Muscle of leg (tissue), 16 donors: ENCODE measurements at places on chromosomes 12 and 14.

DNA sequence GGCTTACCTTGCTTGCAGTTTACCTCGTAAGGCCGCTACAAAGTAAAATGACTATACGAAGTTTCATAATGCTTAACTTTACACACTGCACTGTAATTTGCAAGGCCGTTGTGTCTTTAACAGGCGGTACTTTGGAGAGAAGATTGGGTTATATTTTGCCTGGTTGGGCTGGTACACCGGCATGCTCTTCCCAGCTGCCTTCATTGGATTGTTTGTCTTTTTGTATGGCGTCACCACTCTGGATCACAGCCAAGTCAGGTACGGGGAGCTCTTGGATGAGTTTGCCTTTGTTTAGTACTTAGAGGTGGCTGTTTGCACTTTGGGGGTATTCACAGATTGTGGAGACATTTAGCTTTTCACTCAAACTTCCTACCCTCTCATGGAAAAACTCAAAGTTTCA is 167.8 kb downstream of the SLC5A8 start:
- no peak overlapping the region for H3K27ac ChIP-seq
- H3K4me3 ChIP-seq, result no peak overlapping the region
- no peaks in the 10 kb centered on the region for H3K4me1 ChIP-seq
- H3K36me3 ChIP-seq, result no peaks in the 10 kb centered on the region

DNA sequence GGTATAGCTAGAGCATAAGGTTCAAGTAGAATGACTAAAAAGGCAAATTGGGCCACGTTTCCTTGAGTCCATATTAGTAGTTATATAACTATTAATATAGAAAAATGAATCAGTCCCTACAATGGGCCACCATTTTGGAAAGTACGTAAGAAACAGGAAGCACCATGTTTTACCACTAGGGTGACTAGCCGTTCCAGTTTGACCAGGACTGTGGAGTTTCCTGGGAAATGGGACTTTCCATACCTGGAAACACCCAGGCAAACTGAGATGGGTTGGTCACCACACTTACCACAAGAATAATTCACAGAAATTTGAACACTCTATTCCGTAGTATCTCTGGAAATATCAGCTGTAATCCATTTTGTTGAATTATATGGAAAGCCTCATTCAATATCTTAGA is 2.1 kb upstream of the MAGOHB start:
- peaks cover 4% of the 10 kb centered on the region for H3K36me3 ChIP-seq
- H3K4me1 ChIP-seq, result peaks cover 7% of the 10 kb centered on the region
- H3K4me3 ChIP-seq, result no peak overlapping the region
- peaks cover 3% of the 10 kb centered on the region for H3K27me3 ChIP-seq

DNA sequence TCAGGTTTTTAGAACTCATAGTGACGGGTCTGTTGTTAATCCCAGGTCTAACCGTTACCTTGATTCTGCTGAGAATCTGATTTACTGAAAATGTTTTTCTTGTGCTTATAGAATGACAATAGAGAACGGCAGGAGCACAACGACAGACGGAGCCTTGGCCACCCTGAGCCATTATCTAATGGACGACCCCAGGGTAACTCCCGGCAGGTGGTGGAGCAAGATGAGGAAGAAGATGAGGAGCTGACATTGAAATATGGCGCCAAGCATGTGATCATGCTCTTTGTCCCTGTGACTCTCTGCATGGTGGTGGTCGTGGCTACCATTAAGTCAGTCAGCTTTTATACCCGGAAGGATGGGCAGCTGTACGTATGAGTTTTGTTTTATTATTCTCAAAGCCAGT is 34.4 kb downstream of the PSEN1 start:
- H3K4me3 ChIP-seq, result no peak overlapping the region
- DNase-seq, result no peak
- no peaks in the 10 kb centered on the region for H3K27me3 ChIP-seq
- peaks cover 58% of the 10 kb centered on the region for H3K36me3 ChIP-seq
- peaks cover 3% of the 10 kb centered on the region for H3K4me1 ChIP-seq

- no peaks in the 10 kb centered on the region for H3K36me3 ChIP-seq
- H3K4me3 ChIP-seq, result no peak overlapping the region
- no peaks in the 10 kb centered on the region for H3K4me1 ChIP-seq
- H3K27ac ChIP-seq, result no peak overlapping the region
- DNase-seq, result no peak
- H3K27me3 ChIP-seq, result no peaks in the 10 kb centered on the region
These were observed 25.9 kb downstream of the TMEM117 start for GRCh38 chr12:43861840-43862150.
